ENCODE measurements at places on chromosomes 3 and 15.

DNA sequence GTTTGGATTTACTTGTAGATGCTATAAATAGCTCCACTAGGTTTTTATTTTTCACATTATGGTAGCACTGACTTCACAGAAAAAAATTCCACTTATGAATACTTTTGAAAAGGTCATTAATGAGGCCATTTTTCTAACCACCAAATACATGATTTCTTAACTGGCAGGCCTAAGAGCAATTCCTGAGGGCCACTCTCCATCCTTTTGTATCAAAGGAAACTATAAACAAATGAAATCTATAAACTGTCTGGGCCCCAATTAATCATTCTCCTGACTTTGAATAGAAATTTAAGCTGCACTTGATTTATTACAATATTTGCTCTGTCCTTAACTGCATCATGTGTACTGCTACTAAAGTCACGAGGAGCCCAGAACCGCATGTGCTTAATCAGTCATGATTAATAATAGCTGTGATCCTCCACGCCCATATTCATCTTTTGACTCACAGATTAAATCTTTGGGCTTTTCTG lies 25.1 kb upstream of the MTMR10 start:
- DNase-seq = no peak

- DNase-seq = no peak
Measured at GRCh38 chr15:75064846-75065245, 41.5 kb downstream of the PPCDC start.

DNA sequence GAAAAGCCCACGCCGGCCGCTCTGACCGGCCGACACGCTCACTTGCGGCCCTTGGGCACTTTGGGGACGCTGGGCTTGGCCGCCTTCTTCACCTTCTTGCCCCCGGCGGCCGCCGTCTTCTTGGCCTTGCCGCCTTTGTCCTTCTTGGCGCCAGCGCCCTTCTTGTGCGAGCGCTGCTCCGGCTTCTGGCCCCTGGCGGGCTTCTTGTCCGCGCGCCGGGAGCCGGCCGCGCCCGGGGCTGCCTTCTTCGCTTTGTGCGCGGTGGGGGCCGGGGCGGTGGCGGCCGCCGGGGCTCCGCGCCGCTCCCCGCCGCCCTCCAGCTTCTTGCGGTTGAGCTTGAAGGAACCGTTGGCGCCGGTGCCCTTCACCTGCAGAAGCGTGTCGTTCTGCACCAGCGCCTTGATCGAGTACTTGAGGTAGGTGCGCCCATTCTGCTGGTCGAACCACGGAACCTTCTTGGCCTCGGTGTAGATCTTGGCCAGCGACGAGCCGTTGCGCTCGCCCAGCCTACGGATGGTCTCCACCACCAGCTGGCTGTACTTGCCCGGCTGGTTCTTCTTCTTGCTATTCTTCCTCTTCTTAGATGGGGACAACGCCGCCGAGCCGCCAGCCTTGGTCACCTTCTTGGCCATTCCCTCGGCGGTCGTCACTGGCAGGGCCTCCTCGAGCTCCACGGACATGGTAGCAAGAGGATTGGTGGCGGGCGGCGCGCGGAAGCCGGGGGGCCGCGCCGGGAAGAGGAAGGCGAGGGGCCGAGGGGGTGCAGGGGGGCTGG lies 36.7 kb downstream of the HMCES start:
- DNase-seq = peak; percentile 72

- no peak for DNase-seq
Measured at GRCh38 chr3:64988188-64988587, 300.4 kb upstream of the ADAMTS9 start.

DNA sequence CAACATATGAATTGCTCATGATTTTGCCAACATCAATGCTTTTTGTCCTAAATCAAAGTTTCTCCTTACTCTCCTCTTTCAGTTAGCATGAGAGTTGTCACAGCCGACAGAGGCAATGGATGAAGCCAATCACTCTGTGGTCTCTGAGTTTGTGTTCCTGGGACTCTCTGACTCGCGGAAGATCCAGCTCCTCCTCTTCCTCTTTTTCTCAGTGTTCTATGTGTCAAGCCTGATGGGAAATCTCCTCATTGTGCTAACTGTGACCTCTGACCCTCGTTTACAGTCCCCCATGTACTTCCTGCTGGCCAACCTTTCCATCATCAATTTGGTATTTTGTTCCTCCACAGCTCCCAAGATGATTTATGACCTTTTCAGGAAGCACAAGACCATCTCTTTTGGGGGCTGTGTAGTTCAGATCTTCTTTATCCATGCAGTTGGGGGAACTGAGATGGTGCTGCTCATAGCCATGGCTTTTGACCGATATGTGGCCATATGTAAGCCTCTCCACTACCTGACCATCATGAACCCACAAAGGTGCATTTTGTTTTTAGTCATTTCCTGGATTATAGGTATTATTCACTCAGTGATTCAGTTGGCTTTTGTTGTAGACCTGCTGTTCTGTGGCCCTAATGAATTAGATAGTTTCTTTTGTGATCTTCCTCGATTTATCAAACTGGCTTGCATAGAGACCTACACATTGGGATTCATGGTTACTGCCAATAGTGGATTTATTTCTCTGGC lies 2.5 kb downstream of the OR4F6 start:
- no peak for DNase-seq

- DNase-seq = no peak
Measured at GRCh38 chr3:185151964-185152409, 873 bp downstream of the C3orf70 start.

GRCh38 chr3:184710870-184711492 lies 883 bp downstream of the MAGEF1 start:
- DNase-seq = no peak

Data from H7 (cell line).